GM13976 (cell line): ENCODE measurements at places on chromosomes 2 and 18.

DNA sequence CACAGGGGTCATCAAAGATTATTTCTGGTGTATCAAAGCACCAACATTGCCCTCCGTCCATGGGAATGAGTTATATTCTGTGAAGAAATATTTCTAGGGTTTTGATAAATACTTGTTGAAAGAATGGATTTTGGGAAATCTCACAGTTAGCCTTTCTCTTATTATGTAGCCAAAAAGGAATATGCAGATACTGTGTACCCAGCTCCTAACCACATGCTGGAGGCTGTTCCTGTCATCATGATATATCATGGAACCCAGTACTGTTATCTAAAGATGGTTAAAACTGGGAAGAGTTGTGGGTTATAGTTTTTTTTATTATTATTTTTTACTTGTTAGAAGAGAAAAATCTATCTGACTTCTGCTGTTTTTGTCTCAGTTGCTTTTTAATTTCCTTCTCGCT is 82.8 kb downstream of the POLE4 start:
- no peak for DNase-seq

DNA sequence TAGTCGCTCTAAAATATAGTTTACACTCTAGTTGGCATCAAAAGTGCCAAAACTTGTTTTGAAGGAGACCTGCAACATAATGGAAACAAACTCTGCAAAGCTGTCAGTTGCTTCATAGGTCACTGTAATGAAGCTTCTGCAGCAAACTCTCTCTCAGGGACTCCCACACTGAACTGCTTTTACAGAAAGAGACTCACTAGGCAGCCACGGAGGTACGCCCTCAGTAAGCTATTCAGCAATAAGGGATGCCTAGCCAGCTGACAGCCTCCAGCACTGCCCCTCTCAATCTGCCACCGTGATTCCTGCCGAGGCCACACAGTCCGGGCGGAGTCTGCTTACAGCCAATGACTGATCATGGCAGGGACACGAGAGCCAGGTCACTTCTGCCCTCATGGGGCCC is 51.1 kb downstream of the COLEC12 start:
- no peak for DNase-seq

GRCh38 chr18:33578518-33579348 is 714 bp downstream of the ASXL3 start:
- peak; percentile 56 for DNase-seq

- DNase-seq: no peak
Observed at GRCh38 chr2:84492571-84492970, 23.7 kb upstream of the DNAH6 start.

GRCh38 chr2:11444737-11445136 is 21.2 kb downstream of the E2F6 start:
- no peak for DNase-seq

DNA sequence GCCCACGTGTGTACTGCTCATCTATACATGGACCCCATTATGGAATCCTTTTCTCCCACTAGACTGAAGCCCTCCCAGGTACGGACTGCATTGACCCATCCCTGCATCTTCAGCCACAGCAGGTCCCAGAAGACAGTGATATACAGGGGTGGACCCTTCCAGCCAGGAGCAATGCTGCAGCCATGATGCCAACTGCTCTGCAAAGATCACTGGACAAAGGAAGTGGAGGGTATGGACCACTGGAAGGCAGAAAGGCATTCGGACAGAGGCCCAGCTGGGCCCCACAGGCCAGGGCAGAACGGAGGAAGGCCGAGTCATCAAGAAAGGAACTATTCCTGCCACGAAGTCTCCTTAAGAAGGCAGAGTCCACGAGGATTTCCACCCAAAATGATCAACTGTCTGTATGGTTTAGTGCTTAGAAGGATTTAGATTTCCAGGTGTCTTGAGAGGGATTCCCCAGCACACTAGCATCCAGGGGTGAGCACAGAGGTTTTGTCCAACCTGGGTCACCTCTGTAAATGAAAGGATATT is 93.4 kb downstream of the TWIST2 start:
- no peak for DNase-seq

DNA sequence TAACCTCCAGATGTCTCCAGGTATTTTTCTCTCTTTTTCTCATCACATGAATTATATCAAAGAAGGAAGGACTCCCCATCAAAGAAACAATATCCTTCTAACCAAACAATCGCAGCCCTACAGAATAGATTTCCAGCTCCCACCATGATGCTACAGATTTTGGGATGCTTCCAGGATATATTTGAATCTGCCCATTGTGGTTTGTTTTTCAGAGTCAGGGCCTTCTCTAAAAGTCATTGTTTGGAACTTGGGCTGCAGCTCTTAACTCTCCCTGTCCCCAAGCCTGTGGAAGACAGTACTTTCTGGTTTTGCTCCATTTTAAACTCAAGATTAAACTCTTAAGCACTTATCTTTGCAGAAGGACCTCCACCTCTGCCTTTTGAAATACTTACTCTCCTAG is 223.2 kb downstream of the PMAIP1 start:
- no peak for DNase-seq

GRCh38 chr2:181648478-181649155 is 8.3 kb downstream of the CERKL start:
- DNase-seq: no peak

GRCh38 chr2:218387369-218388194 is 5.5 kb downstream of the SLC11A1 start:
- no peak for DNase-seq

GRCh38 chr2:196149948-196150347 is 21.4 kb downstream of the STK17B start:
- DNase-seq: no peak

DNA sequence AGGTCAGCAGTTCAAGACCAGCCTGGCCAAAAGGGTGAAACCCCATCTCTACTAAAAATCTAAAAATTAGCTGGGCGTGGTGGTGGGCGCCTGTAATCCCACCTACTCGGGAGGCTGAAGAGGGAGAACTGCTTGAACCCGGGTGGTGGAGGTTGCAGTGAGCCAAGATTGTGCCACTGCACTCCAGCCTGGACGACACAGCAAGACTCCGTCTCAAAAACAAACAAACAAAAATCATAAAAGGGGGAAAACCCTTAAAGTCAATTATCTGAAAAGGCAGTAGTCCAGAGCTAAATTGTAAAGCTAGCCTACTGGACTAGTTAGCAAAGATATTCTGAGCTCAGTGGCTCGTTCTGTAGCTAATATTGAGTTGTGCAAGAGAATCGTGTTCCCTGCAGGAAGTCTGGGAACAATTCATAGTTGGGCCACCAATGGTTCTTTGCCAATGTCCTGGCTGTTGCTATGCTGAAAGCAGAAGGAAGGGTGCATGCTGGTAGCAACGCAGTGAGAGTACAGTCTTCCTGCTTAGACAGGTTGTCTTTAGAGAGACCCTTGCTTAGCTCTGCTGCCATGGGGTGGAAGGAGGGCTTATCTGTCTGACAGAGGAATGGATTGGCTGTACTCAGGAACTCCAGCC is 4.3 kb downstream of the TGOLN2 start:
- DNase-seq: no peak

DNA sequence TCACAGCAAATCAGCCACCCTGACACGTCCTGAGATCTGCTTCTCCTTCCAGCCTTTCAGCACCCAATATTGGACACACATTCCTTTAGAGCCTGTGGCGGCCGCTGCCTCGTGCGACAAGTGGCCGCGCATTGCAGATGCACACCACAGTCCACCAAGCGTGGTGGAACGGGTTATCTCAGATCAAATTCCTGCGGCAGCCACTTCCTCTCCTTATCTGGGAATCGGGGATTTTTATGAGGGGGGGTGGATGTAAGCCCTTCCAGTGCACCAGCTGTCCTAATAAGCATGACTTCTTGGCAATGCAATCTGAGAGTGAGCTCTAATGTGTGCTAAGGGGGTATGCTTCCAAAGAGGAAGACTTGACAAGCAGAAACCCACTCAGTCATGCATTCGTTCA is 18.3 kb upstream of the BMP10 start:
- no peak for DNase-seq

- no peak for DNase-seq
Observed at GRCh38 chr2:67532387-67532786, 135.3 kb downstream of the ETAA1 start.

GRCh38 chr2:239303711-239304532 is 96.9 kb downstream of the HDAC4 start:
- peak; percentile 55 for DNase-seq

GRCh38 chr2:36820942-36821605 is 124.6 kb downstream of the VIT start:
- DNase-seq: no peak

DNA sequence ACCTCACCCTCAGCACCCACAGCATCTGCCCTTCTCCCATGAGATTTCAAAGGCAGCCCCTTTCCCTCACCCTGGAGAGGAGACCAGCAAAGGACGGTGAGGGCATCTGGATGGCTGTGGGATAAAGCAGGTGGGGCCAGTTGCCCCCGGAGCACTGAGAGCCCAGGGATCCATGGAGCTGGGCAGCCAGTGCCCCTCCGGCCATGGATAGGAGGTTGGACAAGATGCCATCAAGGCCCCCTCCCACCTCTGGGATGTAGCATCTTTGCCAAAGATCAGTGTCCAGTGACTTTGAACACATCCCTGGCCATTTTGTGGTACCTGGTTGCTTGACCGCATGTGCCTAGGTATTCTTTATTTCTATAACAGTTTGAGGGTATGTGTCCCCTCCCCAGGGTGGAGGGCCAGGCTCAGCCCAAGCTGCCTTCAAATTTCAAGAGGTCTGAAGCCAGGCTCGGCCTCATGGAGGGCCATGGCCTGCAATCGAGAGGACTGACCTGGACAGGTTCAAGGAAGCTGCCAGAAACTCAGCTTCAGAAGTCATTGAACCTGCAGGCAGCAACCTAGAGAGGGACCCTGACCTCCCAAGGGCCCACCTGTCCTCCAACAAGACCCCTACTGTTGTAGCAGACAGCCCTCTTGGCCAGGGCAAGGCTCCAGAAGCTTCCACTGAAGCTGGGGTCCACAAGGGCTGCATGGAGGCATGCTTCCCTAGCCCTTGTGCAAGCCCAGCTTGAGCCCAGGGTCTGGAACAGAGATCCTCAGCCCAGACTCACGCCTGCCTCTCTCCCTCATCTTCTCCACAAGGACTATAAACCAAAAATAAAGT is 55.5 kb upstream of the BIN1 start:
- no peak for DNase-seq

- no peak for DNase-seq
Observed at GRCh38 chr18:65768120-65768778, 17.4 kb downstream of the CDH7 start.

- DNase-seq: no peak
Observed at GRCh38 chr2:147910990-147911473, 66.2 kb downstream of the ACVR2A start.

DNA sequence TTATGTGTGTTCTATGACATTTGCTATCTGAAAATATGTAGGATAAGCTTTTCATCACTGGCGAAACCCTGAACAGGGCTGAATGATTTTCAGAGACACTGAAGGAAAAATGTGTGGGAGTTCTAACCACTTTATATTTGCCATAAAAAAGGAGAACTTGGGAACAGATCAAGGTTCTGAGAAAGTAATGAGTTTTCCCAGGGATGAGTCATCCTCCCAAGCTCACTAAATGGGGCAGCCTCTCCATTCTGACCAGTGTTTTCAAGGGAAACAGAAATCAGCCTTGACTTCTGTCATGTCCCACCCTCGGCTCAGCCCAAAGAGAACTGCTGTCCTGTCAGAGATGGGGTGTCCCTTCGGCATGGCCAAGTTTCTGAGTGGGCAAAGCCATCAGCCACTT is 2109.8 kb upstream of the CELF4 start:
- no peak for DNase-seq

- no peak for DNase-seq
Observed at GRCh38 chr2:118530976-118531375, 316.5 kb downstream of the EN1 start.

GRCh38 chr2:185202381-185202780 is 536.2 kb upstream of the FSIP2 start:
- DNase-seq: no peak

GRCh38 chr2:83234246-83234645 is 1224.8 kb downstream of the SUCLG1 start:
- no peak for DNase-seq

- DNase-seq: no peak
Observed at GRCh38 chr2:25187729-25188350, 19.5 kb upstream of the POMC start.

DNA sequence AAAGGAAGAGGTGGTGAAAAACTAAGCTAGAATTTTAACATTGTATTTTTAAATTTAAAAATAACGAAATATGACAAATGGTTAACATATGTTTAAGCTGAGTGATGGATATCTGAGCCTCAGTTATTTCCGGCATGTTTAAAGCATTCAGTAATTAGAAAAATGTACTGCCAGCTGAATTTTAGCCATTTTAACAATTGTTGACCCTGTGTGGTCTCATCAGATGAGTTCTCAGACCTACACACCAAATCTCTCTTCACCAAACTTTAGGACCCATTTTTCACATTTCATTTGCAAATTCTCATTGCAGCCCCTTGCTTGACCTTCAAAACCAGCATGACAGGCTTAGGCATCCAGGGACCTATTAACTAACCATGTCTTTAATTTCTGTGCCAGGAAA is 91.5 kb upstream of the RGPD4 start:
- no peak for DNase-seq

GRCh38 chr2:74845217-74845751 is 11.4 kb downstream of the HK2 start:
- DNase-seq: no peak

- peak; percentile 46 for DNase-seq
Observed at GRCh38 chr18:11909591-11910026, 1.5 kb upstream of the MPPE1 start.

GRCh38 chr2:201854221-201854801 is 48.0 kb downstream of the CDK15 start:
- DNase-seq: no peak

- DNase-seq: no peak
Observed at GRCh38 chr2:19897623-19898245, 4.0 kb downstream of the TTC32 start.

GRCh38 chr18:9323750-9324445 is 10.7 kb upstream of the TWSG1 start:
- no peak for DNase-seq

GRCh38 chr2:44950646-44951045 is 9.1 kb downstream of the SIX3 start:
- DNase-seq: no peak

GRCh38 chr18:60053747-60054304 is 154.0 kb downstream of the PMAIP1 start:
- no peak for DNase-seq

- DNase-seq: no peak
Observed at GRCh38 chr18:52222211-52222610, 117.8 kb upstream of the DCC start.

DNA sequence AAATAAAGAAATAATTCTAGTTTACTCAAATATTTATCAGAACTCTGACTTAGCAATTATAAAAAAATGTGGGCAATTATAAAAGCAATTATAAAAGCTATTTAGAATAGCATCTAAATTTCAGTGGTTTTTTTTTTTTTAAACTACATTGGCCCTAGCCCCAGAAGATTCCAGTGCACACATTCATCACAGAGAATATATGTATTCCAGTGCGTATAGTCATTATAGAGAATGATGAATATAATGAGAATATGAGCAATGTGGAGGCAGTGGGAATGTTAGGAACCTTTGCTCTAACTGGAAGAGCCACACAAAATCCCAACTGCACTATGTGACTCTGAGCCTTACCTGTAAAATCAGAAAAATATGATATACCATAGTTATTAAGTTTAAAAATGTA is 10.5 kb downstream of the MAP3K2 start:
- DNase-seq: no peak
